CD4-positive, alpha-beta T cell (primary cell): ENCODE measurements at places on chromosomes 3 and 15. TPM values are rescaled to one million over a fixed set of nuclear protein-coding genes. Genes with fewer than 3 reads are reported as not detected.

Gene PAK6
- 0.34 TPM for total RNA-seq

Gene TRH
- not detected for total RNA-seq

Gene FRMD4B
- total RNA-seq: 7.7 TPM

Gene PLCH1
- 0.20 TPM for total RNA-seq

Gene LRRIQ4
- not detected for total RNA-seq

Gene TUSC7
- total RNA-seq: not detected

Gene ATP13A3
- total RNA-seq: 52.7 TPM

Gene AMOTL2
- not detected for total RNA-seq

Gene C3orf85
- not detected for total RNA-seq

Gene UROC1
- total RNA-seq: not detected

Gene ZNF860
- total RNA-seq: not detected

Gene ADGRG7
- not detected for total RNA-seq

Gene KLF15
- total RNA-seq: not detected

Gene SYNPR
- total RNA-seq: not detected
